ENCODE measurements at places on chromosomes 4 and X. TPM values are rescaled to one million over a fixed set of nuclear protein-coding genes. Genes with fewer than 3 reads are reported as not detected.

GRCh38 chr4:4781936-4782707 lies 77.3 kb upstream of the MSX1 start:
- DNase-seq, result no peak

- no peak for DNase-seq
These were observed 100.1 kb downstream of the EIF4E start for GRCh38 chr4:98828801-98829200.

GRCh38 chr4:148405161-148405893 lies 36.9 kb downstream of the NR3C2 start:
- DNase-seq, result no peak

Gene SHROOM2
- total RNA-seq, result 2.0 TPM

DNA sequence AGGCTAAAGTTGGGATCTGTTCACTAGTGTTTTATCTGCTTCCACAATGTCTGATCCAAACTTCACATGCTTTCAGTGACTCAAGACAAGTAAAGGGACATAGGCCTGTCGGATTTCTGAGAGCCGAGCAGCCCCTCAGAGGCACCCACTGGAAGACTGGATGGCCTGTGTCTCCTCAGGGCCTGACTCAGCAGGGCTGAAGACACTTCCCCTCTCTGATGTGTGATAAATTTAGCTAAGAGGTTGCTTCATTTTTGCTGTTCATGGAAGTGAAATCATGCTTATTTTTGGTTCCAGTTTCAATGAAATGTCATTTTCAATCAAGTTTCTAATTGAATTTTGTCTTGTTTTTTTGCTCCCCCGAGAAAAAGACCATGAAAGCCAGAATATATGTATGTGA lies 93.7 kb downstream of the MXRA5 start:
- DNase-seq, result no peak

GRCh38 chr4:29002151-29002550 lies 1718.0 kb upstream of the PCDH7 start:
- no peak for DNase-seq

DNA sequence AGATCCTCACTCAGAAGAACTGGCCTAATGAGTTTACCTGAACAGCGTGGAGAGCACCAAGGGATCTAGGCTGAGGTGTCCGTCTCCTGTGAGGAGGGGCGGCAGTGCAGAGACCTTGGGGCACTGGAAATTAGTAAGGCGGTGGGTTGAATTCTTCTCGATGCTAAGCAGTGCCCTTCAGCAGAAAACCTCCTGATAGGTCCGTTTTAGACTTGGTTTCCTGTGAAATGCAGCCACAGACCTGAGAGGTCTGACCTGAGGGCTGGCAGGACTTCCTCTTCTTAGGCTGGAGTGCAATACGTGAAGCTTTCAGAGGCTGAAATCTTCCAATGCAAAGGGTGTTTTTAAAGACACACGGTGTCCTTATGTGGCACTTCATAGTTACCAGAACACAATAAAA lies at the start of gene CLNK:
Gene CLNK (minus strand): TSS at position 138 of the 400 bp plus-strand sequence. CDS start 16,899 bp downstream, outside the sequence.
- no peak for DNase-seq

Gene TRPC5OS
- total RNA-seq, result not detected

DNA sequence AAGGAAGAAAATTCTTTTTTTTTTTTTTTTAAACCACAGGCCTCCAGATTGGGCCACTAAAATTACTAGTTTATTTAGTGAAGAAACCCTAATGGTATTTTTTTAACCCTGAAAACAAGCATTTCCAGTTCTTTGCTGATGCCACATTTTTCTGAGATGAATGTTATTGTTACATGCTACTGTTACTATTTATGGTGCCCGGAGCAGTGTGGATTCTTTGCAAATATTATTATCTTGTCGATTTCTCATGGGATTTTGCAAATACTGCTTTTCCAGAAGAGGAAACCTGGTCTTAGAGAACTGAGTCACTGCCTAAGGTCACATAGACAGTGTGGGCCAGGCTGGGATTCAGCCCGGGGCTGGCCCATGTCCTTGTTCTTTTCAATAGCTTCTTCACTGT lies 8.7 kb upstream of the ALAS2 start:
- DNase-seq, result no peak

Gene GAGE2A
- total RNA-seq, result not detected

- no peak for DNase-seq
These were observed 6.9 kb upstream of the AFF1 start for GRCh38 chr4:86927843-86928395.

DNA sequence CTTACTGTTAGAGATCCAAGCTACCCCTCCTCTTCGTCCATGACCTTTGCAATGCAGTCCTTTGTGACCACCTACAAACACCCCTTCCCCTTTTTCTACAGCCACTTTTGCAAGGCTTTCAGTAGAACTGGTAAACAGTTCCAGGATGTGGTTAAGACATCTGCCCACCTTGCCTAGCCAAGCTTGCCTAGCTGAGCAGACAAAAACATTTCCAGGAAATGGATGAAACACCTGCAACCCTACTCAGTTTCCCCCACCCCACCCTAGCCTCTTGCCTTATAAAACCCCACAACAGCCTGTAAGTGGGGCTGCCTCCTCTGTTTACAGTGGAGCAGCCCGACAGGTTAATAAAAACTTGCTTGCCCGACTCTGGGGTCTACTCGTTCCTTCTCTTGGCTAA lies 133.8 kb downstream of the ZC4H2 start:
- no peak for DNase-seq

- DNase-seq, result no peak
These were observed 346.6 kb downstream of the SMARCA1 start for GRCh38 chrX:129176710-129177109.

GRCh38 chrX:41956027-41956426 lies 32.7 kb upstream of the CASK start:
- no peak for DNase-seq

DNA sequence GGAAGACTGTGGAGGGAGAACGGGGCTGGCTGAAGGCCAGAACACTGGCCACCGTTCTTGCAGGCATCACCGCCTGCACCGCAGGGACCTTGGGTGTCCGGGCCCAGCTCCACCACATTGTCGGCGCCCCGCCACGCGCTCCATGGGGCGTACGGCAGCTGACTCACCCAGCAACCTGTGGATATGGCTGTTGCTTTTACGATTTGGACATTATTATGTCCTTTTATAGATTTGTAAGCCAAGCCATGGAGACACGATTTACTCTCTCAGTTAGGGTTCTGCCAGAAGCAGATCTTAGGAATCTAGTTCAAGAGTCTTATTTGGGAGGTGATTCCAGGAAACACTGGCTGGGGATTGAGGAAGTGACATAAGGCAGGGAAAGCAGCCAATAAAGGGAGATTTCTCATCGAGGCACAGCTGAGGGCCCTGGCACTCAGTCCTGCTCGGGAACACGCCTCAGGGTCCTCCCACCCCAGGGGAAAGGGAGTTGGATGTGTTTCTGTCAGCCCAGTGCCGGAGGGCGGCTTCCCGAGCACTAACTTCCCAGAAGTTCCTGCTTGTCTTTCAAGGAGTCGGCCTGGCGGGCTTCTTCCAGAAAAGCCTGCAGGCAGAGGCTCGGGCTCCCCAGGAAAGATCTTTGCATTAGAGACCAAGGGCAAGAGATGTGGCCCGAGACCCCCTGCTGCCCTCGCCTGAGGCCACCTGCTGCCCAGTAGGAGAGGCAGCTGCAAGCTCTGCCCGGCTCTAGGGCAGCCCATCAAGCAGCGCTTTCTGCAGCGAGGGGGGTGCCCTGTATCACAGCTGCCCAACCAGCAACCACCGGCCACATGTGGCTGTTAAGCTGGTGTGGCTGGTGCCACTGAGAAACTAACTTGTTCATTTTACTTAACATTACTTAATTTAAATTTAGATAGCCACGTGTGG lies 52.9 kb downstream of the CRMP1 start:
- DNase-seq, result no peak

Gene MAGEC3
- total RNA-seq, result not detected

Gene USP27X
- total RNA-seq, result 2.0 TPM

- no peak for DNase-seq
These were observed 6.1 kb upstream of the SH3D19 start for GRCh38 chr4:151331276-151332042.

GRCh38 chrX:129982300-129983251 lies at the start of gene BCORL1:
TSS of gene BCORL1 (plus strand) at chrX:129982635. CDS start at chrX:130005232, 22,597 bp downstream.
- DNase-seq, result no peak

GRCh38 chrX:16825264-16826035 lies 39.2 kb downstream of the TXLNG start:
- no peak for DNase-seq

GRCh38 chrX:71195964-71196649 lies 26.9 kb upstream of the GJB1 start:
- DNase-seq, result no peak

Gene BMPR1B
- total RNA-seq, result 1.9 TPM

Gene GPRIN3
- total RNA-seq, result 3.3 TPM

GRCh38 chrX:21700275-21700674 lies 42.1 kb upstream of the KLHL34 start:
- no peak for DNase-seq

Gene PRRG1
- total RNA-seq, result 21.8 TPM

Gene PPP2R2C
- 1.7 TPM for total RNA-seq

- DNase-seq, result no peak
These were observed 124.5 kb upstream of the GIMD1 start for GRCh38 chr4:106493086-106493485.

Gene IL1RAPL2
- not detected for total RNA-seq

GRCh38 chr4:94219402-94219801 lies 11.7 kb downstream of the SMARCAD1 start:
- DNase-seq, result no peak

Gene FGFBP2
- 34.8 TPM for total RNA-seq

DNA sequence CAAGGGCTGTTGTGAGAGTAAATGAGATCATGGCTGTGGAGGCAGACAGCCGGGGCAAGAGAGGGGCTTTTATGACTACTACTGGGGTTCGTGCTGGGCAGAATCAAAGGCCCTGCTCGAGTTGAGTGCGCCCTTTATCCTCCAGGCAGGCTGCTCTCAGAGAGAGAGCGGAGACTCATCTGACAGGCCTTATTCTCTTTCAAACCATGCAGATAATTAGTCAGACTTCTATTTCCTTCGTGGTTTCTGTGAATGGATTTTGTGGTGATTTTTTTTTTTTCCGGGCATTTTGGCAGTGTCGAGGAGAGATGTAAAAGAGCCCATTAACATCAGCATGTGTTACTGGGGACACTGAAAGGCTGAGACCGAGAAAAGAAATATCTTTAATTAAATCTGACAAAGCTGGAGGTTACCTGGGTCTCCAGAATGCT lies 73.6 kb downstream of the MED28 start:
- DNase-seq, result no peak

DNA sequence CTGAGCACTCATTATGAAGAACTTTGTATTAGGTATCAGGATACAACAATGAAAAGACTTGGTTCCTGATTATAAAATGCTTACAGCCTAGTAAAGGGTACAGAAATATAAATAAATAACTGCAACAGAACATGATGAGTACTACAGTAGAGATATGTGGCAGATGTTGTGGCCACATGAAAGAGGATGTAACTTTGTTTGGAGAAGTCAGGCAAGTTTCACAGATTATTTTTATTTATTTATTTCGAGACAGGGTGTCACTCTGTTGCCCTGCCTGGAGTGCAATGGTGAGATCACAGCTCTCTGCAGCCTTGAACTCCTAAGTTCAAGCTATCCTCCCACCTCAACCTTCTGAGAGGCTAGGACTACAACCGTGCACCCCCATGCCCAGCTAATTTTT lies 15.8 kb upstream of the UBE2K start:
- DNase-seq, result no peak

GRCh38 chr4:89682808-89683207 lies 154.2 kb downstream of the SNCA start:
- no peak for DNase-seq

Gene SH3BGRL
- total RNA-seq, result 103 TPM

Gene NPY2R
- total RNA-seq, result 0.16 TPM

Gene ANXA10
- total RNA-seq, result not detected

Gene FGF2
- 30.4 TPM for total RNA-seq

Gene GPC3
- total RNA-seq, result 94.8 TPM

GRCh38 chr4:182144626-182145333 lies 98.4 kb upstream of the TENM3 start:
- no peak for DNase-seq

GRCh38 chr4:94567811-94568210 lies 116.1 kb downstream of the PDLIM5 start:
- no peak for DNase-seq

Gene GASK1B
- total RNA-seq, result 50.2 TPM

DNA sequence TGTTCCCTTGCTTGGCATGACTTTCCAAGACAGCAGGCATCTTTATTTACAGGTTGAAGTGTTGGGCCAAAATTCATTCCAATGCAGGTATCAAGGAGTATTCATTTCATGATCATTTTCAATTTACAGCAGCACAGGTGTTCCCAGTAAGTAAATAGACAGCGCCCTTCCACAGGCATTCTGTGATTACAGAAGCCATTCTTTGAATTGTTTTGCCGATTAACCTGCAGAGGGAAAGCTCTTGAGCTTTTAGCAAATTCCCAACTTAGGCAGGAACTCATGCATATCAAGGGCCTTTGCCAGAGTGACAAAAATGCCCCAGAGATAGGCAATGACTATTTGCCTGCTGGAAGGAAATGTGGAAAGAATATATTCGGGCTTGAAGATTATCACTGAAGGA lies 6.8 kb downstream of the TXK start:
- no peak for DNase-seq

DNA sequence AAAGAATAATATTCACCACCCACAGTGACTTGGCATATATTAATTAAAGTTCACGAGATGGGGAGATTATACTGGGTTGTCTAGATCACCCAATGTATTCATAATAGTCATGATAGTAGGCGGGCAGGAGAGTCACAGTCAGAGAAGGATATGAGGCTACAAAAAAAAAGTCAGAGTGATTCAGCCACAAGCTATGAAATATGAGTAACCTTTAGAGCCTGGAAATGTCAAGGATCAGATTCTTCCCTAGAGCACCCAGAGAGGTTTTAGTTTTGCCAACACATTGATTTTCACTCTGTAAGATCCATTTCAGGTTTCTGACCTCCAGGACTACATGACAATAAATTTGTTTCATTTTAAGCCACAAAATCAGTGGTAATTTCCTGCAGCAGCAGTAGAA lies 501.9 kb downstream of the GABRG1 start:
- DNase-seq, result no peak

DNA sequence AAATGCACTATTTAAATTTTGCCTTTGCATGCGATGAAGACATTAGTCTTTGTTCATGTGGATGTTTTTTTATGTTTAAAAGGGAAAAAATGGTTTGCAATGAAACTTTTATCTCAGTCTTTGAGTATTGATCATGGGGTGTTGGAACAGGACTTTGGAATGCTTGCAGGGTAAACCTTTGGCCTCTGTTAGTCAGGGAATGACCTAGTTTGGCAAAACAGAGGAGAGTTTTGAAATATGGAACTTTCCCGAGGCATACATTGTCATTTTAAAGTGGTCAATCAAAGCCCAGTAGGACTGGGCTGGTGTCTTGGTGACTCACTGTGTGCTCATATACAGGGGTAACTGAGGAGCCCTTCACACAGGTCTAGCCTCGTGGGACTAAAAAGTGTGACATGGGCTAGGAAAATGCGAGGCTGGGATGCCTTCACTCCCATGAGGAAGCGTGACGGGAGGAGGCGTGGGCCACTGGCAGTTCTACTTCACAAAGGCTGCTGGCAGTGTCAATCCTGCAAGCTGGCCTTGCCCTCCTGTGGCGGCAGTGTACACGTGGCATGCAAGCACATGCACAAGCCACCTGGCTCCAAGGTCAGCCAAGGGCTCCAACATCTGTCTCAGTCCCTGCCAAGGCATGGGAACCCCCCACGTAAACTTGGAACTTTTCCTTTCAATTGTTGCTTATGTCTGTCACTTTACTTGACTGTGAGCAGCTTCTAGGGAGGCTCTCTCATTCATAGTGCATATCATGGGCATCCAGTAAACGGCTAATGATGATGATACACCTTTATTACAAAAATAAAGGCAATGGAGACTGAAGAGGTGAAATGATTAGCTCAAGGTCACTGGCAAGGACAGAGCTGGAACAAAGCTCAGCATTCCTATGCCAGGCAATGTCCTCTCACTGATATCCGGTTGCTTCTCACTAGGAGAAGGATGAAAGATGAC lies 5.2 kb upstream of the F11 start:
- no peak for DNase-seq

Measured in omental fat pad (tissue), 4 donors.